T-helper 1 cell (primary cell): ENCODE measurements at places on chromosomes 13 and 19.

DNA sequence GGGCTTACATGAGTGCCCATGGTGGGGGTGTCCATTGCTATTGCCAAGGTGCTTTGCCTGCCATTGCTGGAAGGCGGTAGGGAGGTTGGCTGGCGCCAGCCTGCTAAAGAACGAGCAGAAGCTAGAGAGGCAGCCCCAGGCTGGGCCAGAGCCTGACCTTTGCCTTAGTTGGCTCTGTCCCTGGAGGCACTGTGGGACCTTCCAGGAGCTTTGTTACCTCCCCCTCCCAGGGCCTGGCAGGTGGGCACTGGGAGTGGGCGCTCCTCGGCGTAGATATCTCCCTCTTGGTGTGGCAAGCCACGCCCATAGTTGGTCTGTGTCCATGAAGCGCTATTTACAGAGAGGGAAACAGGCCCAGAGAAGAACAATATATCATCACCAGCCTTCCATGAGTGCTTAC lies 2.3 kb upstream of the SLC25A42 start:
- DNase-seq, result no peak

GRCh38 chr13:45398877-45399276 lies 19.3 kb downstream of the SLC25A30 start:
- DNase-seq, result peak; percentile 27

- DNase-seq, result no peak
These were observed 21.1 kb downstream of the CLEC17A start for GRCh38 chr19:14603990-14604387.

GRCh38 chr19:5775668-5776309 lies 8.8 kb downstream of the PRR22 start:
- no peak for DNase-seq

DNA sequence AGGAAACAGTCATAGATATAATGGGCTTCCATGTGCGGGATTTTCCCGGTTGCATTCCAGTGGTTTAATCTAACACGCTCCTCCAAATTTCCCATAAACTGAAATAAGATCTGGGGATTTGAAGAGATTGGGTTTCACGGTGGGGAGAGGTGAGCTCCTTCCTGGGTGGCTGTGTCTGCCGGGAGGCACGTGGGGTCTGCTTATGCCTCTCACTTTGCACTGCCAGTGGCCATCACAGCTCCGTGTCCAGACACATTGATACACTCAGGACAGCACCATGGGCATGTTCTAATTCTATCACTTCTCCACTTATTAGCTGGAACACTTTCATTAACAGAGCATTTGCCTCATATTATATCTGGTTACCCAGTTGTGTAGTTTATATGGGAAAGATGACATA lies 73.4 kb downstream of the SOX1 start:
- no peak for DNase-seq

DNA sequence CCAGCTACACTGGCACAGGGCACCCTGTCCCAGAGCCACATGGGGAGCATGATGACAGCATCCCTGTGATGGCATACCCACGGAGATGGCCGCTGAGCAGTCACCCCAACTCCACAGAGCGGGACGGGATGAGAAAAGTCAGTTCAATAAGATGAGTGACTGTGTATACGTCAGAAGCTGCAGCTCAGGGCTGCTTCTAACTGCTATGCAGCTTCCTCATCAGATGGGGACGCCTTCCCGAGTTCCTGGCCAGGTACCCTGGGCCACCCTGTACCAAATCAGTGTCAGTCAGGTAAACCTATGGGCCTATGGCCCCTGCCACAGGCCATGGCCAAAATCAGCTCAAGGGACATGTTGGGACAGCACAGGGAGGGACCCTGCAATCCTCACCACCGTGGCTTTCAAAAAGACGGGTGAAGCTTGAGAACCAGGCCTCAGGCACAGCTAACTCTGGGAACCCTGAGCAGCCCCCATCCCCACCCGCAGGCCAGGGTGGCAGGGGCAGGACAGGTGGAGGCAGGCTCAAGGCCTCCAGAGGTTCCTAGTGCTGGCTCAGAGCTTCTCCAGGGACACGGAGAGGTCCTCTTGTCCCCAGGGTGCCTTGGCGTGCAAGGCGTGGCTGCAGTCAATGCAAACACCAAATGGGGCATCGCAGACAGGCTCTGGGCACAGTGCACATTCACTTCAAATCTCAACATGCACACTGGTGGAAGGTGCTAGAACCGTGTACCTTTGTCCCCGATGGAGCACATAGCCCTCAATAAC lies 122.4 kb downstream of the TUBA3C start:
- no peak for DNase-seq

DNA sequence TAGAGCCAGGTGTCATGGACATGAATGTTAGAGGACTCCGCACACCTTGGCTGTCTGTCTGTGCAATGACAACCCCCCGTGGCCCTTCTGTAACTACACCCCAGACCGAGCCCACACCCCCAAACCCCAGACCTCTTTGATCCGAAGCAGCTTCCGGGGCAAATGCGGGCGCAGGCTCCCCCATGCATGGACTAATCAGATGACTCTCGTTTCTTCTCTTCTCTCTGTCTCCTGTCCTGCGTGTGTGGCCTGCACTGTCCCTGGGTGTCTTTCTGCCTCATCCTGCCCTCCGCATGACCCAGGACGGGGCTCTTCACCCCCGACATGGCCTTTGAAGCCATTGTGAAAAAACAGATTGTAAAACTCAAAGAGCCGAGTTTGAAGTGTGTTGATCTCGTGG lies 38.9 kb downstream of the TMED1 start:
- peak; percentile 40 for DNase-seq

DNA sequence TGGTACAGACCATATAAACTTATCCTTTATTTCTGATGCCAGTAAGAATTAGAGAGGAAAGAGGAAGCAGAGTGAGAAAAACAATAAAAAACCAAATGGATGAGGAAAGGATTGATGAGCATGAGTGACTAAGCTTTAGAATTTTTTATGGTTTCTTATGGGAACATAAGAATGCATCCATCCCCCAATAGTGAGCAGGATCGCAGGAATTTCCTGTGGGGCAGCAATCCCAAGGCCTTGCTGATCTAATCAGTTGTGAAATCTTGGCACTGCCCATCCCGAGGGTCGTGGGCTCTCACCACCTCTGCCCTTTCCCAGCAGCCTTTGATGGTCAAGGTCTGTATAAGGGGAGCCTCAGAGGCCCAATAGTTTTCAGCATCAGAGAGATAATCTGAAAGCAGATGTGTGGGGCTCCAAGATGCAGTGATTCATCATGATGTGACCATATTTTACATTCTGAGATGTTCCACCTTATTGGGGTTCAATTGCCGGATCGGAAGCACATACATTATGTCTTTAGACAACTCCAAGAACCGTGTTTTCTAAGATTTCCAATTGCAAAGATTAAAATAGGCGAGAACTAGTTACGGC lies 222.1 kb downstream of the DNAJC15 start:
- no peak for DNase-seq

DNA sequence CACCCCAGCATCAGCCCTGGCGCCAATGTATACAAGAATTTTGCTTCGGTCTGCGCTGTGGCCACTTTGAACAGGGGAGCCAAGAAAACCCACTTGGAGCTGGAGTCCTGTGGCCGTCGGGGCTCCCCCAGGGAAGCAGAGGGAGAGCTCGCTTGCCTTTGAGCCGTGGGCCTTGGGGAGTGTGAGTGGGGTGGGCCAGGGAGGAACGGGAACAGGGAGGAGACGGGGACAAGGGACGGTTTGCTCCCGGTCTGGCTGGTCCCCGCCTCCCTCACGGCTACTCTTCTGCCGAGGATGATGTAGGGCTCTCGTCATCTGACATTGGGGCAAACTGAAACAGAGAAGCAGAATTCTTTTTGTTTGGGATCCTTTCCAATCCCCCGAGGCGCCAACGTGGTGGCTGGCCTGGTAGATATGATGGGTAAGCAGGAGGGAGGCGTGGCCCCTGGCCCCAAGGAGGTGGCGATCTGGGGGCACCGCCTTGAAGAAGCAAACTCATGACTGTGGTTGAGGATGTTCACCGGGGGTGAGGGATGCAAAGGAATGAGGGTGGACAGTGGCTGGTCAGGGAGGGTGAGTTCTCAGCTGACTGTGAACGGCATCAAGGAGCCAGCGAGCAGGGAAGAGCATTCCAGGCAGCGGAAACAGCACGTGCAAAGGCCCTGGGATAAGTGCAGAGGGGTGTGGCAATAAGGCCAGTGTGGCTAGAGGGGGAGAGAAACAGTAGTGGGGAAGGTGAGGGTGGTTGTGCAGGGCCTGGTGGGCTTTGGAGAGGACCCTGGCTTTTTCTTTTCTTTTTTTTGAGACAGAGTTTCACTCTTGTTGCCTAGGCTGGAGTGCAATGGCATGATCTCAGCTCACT lies 10.9 kb upstream of the SPC24 start:
- DNase-seq, result no peak

DNA sequence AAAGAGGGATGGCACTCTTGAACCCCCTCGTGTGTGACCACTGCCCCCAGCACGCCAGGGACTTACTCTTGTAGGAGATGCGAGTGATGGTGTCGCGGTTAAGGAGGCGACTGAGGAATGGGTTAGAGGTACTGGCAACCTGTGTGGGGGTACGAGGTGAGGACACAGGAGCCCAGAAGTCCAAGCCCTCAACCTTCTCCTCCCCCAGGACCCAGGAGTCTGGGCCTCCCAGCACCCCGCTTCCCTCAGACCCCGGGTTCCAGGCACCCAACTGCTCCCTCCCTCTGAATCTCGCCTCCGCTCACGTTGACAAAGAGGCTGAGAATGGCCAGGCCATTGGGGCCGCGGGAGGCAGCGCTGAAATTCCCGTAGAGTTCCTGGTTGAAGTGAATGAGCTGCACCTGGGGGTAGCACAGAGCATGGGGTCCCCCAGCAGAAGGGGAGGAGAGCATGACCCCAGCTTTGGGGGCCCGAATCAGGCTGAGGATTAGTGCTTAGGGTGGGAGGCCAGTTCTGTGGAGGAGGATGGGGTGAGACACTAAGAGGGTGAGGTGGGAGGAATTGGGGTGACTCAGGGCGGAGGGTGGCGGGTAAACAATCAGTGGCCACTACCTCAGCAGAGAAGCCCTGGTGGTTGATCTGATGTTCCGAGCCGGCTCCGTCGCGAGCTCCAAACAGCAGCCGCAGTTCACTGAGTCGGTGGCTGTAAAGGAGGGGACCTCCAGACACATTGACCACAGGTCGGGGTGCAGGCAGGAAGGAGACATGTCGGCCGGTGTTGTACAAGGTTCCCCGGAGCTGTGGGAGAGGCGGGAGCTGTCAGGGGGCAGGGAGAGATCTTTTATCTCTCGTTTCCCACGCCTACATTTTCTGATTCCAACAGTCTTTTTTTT lies 2.5 kb upstream of the DBP start:
- no peak for DNase-seq

DNA sequence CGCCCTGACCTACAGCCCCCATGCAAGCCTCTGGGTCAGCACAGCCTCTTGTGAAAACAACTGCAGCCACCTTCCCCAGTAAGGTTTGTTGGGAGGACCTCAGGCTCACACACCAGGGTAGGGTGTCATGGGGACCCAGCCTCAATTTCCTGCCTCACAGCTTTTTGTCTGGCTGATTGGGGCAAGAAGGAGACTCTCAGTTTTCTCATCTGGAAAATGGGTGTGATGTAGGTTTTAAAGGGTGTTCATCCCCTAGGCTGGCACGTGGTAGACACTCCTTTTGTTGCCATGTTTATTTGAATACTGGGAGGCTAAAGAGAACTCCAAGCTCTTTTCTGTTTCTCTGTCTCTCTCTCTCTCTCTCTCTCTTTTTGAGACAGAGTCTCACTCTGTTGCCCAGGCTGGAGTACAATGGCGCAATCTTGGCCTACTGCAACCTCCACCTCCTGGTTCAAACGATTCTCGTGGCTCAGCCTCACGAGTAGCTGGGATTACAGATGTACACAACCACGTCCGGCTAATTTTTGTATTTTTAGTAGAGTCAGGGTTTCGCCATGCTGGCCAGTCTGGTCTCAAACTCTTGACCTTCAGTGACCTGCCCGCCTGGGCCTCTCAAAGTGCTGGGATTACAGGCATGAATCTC lies 18.2 kb upstream of the PLAUR start:
- DNase-seq, result no peak

- DNase-seq, result no peak
These were observed 29.1 kb upstream of the POP4 start for GRCh38 chr19:29576761-29577648.

- no peak for DNase-seq
These were observed 14.6 kb downstream of the LNX2 start for GRCh38 chr13:27605610-27606200.

DNA sequence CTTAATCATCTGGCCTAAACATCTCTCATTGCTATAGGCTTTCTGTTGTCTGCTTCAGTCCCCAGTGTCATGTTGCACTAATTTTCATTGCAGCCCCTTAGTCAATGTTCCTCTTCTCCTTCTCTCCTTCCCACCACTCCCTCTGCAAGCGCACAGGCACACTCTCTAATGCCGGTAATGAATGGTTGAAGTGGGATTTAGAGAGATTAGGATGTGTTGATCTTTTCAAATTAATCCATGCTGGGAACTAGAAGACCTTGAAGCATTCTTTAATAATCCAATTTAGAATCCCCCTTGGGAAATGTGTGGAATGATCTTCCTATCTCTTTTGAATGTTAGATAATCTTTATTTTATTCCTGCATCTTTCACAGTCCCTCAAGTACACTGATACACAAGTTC lies 33.2 kb upstream of the NDFIP2 start:
- no peak for DNase-seq

- DNase-seq, result no peak
These were observed 675 bp upstream of the PGPEP1 start for GRCh38 chr19:18339723-18340122.

DNA sequence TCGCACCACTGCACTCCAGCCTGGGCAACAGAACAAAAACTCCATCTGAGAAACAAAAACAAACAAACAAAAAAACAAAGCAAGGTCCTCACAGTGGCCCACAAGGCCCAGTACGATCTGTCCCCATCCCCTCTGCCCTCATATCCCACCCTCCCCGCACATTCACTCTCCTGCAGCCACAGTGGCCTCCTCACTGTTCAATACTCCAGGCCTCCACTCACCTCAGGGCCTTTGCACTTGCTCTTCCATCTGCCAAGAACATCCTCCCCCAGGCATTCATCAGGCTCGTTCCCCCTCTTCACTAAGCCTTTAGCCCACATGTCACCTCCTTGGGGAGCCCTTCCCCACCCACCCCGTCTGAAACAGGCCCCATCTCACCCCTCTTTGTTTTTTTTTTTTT lies 4.6 kb downstream of the TMEM143 start:
- DNase-seq, result no peak
